ENCODE measurements at places on chromosomes 4 and X. TPM values are rescaled to one million over a fixed set of nuclear protein-coding genes. Genes with fewer than 3 reads are reported as not detected.

GRCh38 chr4:23775694-23776093, 114.2 kb downstream of the PPARGC1A start:
- DNase-seq, result no peak

Gene PCSK1N
- 4.3 TPM for total RNA-seq

Gene HMX1
- not detected for total RNA-seq

Gene MUC7
- total RNA-seq, result not detected

- no peak for DNase-seq
Observed at GRCh38 chr4:152342293-152342692, 193.6 kb downstream of the FBXW7 start.

- DNase-seq, result no peak
Observed at GRCh38 chr4:107689912-107690587, 30.0 kb downstream of the PAPSS1 start.

- no peak for DNase-seq
Observed at GRCh38 chrX:131729295-131729694, 185.4 kb downstream of the OR13H1 start.

- DNase-seq, result no peak
Observed at GRCh38 chr4:4981827-4982226, 37.4 kb downstream of the CYTL1 start.

Gene METTL14
- total RNA-seq, result 47.0 TPM

DNA sequence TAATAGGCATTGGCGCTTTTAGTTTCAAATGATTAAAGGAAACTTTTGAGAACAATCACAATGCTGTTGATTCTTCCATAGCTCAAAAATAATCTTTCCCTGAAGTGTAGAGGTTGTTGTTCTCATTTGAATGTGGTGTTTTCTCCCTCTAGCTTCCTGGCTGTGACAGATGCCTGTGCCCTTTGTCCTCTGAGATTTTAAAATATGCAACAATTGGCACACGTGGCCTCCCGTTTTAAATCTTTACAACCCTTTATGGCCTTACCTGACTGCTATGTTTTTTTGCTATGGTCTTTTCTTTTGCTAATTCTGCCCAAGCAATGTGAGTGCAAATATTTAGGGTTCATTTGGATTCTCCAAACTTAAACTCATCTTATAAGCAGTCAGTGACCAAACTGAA, 22.9 kb upstream of the CASK start:
- no peak for DNase-seq

DNA sequence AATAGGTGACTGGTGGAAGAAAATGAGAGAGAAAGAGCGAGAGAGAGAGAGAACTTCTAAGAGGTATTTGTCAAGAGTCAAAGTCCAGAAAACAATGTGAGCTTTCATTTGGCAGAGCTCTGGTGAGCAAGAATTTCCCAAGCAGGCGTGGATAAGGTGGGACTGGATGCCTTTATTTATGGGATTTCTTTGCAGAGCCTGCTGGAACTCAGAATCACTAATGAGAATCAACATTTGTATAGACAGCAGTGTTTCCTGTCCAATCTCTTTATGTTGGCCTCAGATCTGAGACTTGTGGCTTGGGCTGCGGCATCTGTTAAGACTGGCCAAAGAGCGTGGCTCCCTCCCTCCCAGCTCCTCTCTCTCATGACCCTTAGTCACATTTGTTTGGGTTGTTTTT, 67.9 kb upstream of the TBL1X start:
- DNase-seq, result no peak

Gene KIT
- 33.3 TPM for total RNA-seq

DNA sequence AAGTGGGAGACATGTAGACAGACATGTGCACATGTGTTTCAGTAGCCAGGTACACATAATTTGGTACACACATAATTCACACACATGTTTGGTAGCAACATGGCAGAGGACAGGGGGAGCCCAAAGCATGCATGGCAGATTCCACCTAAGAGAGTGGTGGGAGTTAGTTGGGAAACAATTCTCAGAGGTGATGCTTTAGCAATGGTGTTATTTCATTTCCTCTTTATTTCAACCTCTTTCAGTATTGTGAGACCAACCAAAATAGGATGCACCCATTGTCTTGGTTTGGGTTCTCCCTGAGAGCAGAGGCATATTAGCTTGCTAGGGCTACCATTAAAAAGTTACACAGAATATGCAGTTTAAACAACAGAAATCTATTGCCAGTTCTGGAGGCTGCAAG, 92.2 kb upstream of the ANXA3 start:
- DNase-seq, result no peak

Gene STBD1
- 9.4 TPM for total RNA-seq

Gene PABPC1L2A
- total RNA-seq, result not detected

Data from upper lobe of right lung (tissue), 1 donor.